NCI-H2081 (cell line): ENCODE measurements at places on chromosomes 13 and 19.

GRCh38 chr19:49019242-49019932 is 2.5 kb upstream of the LHB start:
- DNase-seq = no peak

GRCh38 chr19:50928831-50929230 is 17.6 kb upstream of the KLK4 start:
- no peak for DNase-seq

DNA sequence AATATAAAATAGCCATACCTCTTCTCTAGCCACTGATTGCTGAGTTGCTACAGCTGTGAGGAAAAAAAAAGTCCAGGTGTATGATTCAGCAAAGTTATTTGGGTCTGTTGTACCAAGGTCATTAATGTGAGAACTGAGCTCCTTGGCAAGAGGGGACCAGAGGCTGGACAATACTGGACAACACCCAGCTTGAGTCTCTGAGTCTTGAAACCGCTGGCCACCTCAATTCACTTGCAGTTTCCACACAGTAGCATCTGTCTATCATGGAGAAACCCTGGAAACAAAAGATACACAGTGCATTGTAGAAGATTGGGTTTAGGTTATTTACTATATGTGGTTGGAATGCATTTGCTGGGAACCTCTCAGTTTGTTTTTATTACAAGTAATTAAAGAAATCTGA is 60.4 kb downstream of the WDFY2 start:
- no peak for DNase-seq

DNA sequence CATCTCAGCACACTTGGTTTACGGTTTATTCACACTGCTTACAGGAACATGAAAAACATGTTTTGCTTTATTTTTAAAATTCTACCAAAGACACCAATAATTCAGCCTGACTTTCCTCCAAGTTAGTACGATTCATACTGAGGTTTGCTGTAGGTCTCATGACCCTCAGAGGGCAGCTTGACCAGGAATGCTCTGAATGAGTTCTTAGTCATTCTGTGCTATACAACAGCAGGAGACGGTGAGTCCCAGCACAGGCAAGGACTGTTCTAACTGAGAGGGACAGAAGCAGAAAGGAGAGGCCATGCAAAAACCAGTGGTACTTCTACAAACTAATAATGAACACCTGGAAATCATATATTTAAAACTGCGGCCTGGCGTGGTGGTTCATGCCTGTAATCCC is 6.4 kb downstream of the GRTP1 start:
- DNase-seq = no peak

GRCh38 chr19:33580645-33581037 is 41.1 kb upstream of the CHST8 start:
- DNase-seq = no peak

GRCh38 chr13:75881109-75881775 is 245.1 kb downstream of the LMO7 start:
- DNase-seq = no peak

DNA sequence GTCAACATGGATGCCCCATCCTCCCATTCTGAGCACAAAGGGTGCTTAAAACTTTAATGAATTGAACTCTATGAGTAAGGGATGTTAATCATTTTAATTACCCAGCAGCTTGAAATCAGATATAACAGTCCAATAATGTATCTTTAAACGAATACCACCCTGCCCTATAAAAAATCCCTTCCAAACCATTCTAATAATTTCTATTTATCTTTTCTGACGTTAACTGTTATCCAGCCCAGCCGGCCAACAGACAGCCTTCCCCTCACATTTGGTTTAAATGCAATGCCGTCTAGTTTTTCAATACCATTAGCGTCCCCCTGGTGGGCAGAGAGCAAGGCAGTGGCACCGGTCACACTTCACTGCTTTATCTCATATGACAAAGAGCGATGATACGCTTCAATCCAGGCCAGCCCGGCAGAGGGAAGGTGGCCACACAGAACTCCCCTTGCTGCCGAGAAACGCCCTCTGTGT is 402.2 kb upstream of the ZNF507 start:
- no peak for DNase-seq

- DNase-seq = peak; percentile 85
Measured at GRCh38 chr13:44918326-44919103, 70.8 kb downstream of the NUFIP1 start.

DNA sequence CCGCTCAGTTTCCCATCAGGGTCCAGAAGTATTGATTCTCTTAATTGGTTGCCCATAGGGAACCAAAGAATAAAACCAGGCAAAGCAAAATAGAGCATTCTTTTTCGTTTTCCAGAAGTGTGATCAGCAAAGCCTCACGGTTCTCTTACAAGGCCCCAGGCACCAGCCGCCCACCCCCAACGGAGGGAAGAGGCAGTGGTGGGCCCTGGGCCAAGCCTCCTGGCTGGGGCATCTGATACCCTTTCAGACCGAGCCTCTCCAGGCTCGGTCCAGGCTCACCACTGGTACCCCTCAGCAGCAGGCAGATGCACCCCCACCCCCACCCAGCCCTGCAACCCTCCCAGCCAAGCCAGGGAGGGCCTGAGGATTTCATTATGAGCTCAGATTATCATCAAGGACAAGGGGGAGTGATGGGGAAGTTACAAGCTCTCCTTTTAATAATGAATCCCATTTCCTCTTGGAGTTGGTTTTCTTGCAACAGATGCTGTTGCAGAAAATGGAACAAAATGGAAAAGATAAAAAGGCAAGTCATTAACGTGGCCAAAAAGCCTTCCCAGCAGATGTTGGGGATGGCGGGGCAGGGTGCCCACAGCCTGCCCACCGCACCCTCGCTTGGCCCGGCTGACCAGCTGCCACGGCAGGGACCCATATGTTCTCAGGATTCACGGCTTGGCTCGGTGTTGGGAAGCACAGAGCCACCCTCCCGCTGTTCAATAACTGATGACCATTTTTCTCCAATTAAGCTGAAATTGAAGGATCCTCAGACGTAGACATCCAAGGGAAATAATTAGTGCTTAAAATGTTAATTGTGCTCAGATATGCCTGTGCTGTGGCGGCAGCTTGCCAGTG is 45.9 kb upstream of the KCTD15 start:
- DNase-seq = no peak

GRCh38 chr19:6394831-6395230 is 1.9 kb upstream of the GTF2F1 start:
- DNase-seq = no peak

GRCh38 chr19:10998666-10999065 is 37.8 kb downstream of the SMARCA4 start:
- no peak for DNase-seq
